ENCODE measurements at places on chromosomes 4 and X. TPM values are rescaled to one million over a fixed set of nuclear protein-coding genes. Genes with fewer than 3 reads are reported as not detected.

DNA sequence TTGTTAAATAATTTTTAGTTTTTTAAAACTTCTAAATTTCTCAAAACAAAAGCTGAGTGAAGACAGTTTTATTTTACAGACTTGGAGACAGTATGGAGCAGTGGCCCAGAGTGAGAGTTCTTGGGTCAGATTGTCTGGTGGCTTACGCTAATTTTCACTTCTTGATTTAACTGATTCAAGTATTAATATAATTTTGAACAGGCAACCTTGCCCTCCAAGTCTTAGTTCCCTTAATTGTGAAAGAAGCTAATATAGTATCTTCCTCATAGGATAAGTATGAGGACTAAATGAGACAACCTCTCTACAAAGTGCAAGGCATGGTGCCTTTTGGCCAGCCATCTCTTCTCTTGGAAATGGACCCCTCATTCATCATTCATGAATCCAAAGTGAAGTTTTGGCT lies 25.4 kb downstream of the ATP7A start:
- no peak for DNase-seq

Gene WDR44
- 9.2 TPM for total RNA-seq

DNA sequence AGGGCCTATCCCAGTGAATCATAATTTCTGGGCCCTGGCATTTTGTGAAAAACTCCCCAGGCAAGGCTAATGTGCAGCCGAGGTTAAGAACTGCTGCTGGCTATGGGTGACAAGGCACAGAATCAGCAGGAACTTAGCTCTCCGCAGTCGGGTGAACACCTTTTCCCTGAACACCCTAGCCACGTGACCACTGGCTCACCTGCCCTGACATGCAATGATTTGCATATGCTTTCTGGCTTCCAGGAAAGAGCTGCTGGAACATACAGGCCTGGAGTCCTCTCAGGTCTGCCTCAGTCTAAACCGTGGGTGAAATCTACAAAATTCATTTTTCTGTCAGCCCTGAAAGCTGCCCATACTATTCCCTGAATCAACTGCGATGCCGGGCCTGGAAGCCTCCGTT lies 56.6 kb downstream of the ZNF827 start:
- DNase-seq, result no peak

DNA sequence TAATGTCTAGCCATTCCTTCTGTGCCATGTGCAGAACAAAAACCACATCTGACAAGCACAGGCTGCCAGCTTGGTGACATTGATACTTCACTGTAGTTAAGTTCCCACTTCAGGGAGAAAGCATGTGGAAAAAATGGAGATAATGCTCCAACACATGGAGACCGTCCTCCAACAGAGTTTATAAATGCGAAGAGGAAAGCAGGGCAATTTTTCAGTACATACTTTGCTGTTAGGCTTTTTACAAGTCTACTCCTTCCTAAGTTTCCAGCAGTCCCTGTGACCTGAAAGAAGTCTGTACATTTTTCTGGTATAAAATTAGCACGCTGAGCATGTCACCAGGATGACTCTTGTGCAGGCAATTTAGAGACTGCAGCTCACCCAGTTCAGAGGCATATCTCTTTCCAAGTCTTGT lies 766.9 kb upstream of the IGFBP7 start:
- DNase-seq, result no peak

GRCh38 chr4:37715889-37716402 lies 29.8 kb upstream of the RELL1 start:
- peak; percentile 57 for DNase-seq

DNA sequence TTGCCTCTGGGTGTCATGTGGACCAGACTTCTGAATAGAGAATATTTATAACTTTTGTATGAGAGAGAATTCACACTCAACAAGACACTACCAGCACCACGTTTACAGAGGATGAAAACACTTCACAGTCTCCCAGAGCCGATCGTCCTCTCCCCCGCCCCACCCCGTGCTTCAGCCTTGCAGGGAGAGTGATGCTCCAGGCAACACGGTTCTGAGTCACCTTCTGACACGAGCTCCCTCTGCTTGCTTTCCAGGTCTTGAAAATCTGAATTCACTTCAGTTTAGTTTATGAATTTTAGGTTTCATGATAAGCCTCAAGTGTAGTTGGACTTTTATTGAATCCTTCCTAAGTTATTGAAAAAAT lies 59.8 kb downstream of the CPLX1 start:
- DNase-seq, result no peak

DNA sequence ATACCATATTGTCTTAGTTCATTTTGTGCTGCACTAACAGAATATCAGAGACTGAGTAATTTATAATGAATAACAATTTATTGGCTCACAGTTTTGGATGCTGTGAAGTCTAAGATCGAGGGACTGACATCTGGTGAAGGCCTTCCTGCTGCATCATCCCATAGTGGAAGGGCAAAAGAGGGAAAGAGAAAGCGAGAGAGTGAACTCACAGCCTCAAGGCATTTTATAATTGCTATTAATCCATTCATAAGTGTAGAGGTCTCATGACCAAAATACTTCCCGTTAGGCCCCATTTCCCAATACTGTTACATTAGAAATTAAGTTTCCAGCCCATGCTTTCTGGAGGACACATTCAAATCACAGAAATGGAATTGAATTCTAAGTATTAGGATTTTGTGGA lies 554.4 kb downstream of the TRAM1L1 start:
- DNase-seq, result no peak

GRCh38 chrX:10015723-10016518 lies 48.8 kb downstream of the CLDN34 start:
- no peak for DNase-seq

GRCh38 chr4:78588894-78589545 lies 37.5 kb downstream of the ANXA3 start:
- no peak for DNase-seq

Data from activated CD4-positive, alpha-beta memory T cell treated with anti-CD3 and anti-CD28 coated beads for 36 hours (primary cell).